ENCODE measurements at places on chromosomes 3 and 15.

DNA sequence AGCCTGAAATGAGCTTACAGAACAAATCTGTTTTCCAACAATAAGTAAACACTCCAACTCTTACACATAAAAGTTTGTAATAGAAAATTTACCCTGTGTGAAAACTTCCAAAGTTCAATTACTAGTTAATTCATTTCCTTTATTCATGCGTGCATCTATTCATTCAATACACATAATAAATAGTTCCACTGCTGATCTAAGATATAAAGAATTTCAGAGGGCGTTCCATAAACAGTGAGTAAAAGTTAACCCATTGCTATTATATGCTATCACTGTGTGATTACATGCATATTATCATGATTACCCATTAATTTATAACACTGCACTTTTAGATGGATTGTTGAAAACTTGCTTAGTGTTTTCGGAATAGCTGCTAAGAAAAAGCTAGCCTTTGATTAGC lies 36.2 kb upstream of the CFAP20DC start:
- no peak for DNase-seq

- DNase-seq: no peak
Observed at GRCh38 chr3:109430911-109431563, 93.7 kb upstream of the DPPA4 start.

DNA sequence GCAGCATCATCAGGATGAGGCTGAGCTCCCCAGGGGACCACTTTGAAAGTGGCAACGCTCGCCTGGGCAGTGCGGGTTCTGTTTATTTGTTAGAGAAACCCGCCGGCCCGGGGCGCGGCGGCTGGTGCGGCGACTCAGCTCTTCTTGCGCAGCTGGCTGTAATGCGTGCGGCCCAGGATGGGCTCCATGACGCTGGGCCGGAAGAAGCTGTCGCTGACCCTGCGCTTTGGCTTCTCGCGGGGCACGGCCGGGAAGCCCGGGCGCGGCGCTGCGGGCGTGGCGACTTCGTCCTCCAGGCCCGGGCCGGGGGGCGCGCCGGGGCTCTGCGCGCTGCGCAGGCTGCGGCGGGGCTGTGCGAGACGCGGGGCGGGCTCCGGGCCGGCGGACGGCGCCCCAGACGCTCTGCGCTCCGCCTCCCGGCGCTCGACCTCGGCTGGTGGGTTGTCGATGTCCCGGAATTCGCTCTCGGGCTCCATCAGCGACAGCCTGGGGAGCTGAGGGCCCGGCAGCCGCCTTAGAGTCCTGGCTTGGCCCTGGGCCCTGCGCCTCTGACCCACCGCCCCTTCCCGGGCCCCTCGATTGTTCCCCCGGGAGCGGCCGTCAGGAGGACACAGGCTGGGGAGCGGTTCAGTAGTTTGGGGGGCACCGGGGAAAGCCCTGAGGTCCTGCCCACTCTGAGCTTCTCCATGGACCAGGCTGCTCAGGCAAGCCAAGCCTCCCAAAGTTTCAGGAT lies 10.3 kb upstream of the KIF7 start:
- DNase-seq: no peak

- DNase-seq: peak; percentile 1
Observed at GRCh38 chr3:65732051-65732935, 306.4 kb downstream of the MAGI1 start.

- DNase-seq: no peak
Observed at GRCh38 chr15:72341361-72341760, 21.4 kb upstream of the CELF6 start.

DNA sequence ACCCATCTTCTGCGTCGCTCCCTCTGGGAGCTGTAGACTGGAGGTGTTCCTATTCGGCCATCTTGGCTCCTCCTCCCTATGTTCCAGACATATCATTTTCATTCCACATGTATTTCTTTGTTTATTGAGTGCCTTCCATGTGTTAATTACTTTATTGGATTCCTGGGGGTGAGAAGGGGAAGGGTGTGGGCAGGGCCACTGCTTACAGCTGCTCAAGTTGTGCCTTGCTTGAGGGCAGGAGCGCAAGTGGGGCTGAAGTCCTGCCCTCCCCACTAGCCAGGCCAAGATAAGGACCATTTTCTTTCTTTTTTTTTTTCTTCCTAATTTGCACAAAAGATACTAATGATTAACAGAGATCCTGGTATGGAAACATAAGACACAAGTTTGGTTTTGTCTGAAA lies 224.8 kb downstream of the LPP start:
- DNase-seq: no peak

DNA sequence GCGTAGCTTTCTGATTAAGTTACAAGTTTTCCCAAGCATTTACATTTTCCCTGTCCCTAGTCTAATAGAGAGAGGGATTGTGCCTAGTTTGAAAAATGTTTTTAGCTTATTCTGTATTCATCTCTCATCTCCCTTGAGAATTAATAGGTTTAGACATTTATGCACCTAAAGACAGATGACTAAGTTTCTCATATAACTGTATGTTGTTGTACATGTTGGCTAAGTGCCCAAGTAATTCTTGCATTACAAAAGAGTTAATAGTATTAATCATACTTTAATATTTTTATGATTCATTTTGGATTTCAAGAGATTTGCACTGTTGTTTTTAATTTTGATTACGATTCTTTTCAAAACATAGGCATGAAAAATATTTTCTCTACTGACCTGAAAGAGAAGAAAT lies 109.0 kb upstream of the TBL1XR1 start:
- no peak for DNase-seq

- no peak for DNase-seq
Observed at GRCh38 chr3:108036984-108037741, 53.7 kb downstream of the CD47 start.

All from NCI-H187 treated with DMSO at 0.1 percent for 48 hours (cell line).